ENCODE measurements at places on chromosomes 12 and 14.

- no peak for DNase-seq
Measured at GRCh38 chr14:75783184-75783583, 122.1 kb downstream of the TTLL5 start.

DNA sequence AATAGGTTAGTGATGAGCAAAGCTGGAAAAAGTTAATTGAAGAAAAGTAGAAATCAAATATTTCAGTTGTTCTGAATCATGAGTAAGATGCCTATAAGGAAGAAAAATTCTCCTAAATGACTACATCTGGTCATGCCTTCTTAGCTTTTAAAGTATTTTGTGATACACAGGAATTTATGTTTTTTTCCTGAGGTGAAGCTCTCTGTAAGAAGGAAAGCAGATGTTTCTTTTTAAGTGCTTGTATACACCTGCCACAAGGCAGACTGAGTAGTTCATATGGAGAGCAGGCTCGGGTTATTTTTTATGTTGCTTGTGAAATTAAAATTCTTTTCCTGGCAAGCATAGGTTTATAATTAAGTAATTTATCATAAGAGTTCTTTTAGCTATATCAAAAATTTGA, 275.2 kb downstream of the RAD51B start:
- DNase-seq: no peak

- no peak for DNase-seq
Measured at GRCh38 chr12:8780389-8780788, 42.0 kb upstream of the A2ML1 start.

GRCh38 chr14:69763761-69764510, 3.0 kb upstream of the SRSF5 start:
- DNase-seq: no peak

DNA sequence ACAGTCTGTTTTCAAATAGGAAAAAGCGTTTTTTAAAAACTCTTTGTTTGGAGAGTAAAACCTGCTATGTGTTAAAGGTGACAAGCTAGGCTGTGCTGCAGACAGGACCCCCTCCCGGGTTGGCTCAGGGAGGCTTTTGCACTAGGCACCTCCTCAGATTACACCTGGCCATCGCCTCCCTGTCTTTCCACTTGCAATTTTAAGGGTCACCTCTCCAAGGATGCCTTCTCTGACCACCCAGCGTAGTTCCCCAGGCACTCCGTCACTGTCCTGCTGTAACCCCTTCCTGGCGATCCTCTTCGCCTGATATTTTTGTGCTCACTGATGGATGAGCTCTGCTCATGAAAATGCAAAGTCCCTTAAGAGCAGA, 80.7 kb downstream of the NTF3 start:
- no peak for DNase-seq

- no peak for DNase-seq
Measured at GRCh38 chr14:91354979-91355685, 62.5 kb downstream of the CCDC88C start.

- DNase-seq: no peak
Measured at GRCh38 chr12:48198985-48199384, 4.1 kb downstream of the OR10AD1 start.

DNA sequence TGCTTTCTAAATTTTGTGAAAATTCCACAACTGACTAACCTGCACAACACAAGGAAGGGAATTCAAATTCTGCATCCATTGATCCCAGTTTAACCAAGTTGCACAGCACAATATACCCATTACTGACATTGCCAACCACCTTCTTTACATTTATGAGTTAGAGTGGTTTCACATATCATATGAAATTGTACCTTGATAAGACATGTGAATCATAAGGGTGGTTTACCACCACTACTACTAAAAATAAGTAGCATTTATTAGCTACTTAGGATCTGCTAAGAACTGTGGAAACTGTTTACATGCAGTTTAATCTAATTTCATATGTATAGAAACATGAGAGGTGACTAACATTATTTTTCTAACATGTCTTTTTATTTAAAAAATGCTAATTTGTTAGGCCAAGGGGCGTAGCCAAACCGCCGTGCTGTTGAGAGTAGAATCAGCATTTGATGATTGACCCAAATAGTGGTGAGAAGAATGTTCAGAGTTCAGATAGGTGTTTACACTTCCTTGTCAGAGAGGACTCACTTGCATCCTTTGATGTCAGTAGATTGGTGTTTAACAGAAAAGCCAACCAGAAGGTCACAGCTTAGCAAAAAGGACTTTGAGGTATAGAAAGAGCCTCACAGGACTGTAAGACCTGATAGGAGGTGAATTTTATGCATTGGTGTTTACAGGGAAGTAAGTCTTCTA, 56.2 kb downstream of the LRFN5 start:
- no peak for DNase-seq

- no peak for DNase-seq
Measured at GRCh38 chr14:99430491-99430890, 50.2 kb downstream of the SETD3 start.

DNA sequence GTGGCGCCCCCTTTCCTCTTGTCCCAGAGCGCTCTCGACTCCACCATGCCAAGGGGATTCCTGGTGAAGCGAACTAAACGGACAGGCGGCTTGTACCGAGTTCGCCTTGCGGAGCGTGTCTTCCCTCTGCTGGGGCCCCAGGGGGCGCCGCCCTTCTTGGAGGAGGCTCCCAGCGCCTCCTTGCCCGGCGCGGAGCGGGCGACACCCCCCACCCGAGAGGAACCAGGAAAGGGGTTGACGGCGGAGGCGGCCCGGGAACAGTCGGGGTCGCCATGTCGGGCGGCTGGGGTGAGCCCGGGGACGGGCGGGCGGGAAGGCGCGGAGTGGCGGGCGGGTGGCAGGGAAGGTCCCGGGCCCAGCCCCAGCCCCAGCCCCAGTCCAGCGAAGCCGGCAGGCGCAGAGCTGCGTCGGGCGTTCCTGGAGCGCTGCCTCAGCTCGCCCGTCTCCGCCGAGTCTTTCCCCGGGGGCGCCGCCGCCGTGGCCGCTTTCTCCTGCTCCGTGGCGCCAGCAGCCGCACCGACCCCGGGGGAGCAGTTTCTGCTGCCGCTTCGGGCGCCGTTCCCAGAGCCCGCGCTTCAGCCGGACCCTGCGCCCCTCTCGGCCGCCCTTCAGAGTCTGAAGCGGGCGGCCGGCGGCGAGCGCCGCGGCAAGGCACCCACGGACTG, 376 bp downstream of the INSM2 start:
- DNase-seq: no peak

- no peak for DNase-seq
Measured at GRCh38 chr12:129193263-129193871, 340.1 kb downstream of the GLT1D1 start.

DNA sequence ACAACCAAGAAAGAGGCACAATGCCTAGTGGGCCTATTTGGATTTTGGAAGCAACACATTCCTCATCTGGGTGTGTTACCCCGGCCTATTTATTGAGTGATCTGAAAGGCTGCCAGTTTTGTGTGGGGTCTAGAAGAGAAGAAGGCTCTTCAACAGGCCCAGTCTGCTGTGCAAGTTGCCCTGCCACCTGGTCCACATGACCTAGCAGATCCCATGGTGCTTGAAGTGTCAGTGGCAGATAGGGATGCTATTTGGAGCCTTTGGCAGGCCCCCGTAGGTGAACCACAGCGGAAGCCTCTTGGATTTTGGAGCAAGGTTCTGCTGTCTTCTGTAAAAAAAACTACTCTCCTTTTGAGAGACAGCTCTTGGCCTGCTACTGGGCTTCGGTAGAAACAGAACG, 820.1 kb downstream of the TMTC2 start:
- no peak for DNase-seq

GRCh38 chr12:56143217-56143616, 9.2 kb upstream of the MYL6B start:
- no peak for DNase-seq

DNA sequence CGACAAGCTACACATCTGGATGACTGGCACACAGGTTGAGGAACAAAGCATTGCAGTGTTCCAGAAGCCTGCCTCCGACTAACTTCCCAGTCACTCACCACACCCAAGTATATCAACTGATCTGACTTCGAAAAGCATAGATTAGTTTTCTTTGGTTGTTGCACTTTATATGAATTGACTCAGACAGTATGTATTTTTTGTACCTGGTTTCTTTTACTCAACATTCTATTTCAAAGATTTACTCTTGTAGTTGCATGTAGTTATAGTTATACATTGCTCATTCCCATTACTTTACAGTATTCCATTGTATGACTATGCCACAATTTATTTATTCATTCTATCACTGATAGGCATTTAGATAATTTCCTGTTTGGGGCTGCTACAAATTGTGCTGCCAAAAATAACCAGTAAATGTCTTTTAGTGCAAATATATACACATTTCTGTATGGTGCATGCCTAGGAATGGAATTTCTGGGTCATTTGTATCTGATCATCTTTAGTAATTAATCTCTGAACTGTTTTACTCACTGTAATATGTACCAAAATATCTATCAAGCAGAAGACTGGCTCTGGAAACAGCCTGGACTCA, 17.8 kb downstream of the PLCZ1 start:
- DNase-seq: no peak

GRCh38 chr14:96824283-96824682, 27.1 kb downstream of the VRK1 start:
- DNase-seq: no peak

- peak; percentile 83 for DNase-seq
Measured at GRCh38 chr12:125330645-125331341, 265.6 kb downstream of the AACS start.

GRCh38 chr14:39265033-39265432, 31.3 kb downstream of the MIA2 start:
- DNase-seq: no peak

DNA sequence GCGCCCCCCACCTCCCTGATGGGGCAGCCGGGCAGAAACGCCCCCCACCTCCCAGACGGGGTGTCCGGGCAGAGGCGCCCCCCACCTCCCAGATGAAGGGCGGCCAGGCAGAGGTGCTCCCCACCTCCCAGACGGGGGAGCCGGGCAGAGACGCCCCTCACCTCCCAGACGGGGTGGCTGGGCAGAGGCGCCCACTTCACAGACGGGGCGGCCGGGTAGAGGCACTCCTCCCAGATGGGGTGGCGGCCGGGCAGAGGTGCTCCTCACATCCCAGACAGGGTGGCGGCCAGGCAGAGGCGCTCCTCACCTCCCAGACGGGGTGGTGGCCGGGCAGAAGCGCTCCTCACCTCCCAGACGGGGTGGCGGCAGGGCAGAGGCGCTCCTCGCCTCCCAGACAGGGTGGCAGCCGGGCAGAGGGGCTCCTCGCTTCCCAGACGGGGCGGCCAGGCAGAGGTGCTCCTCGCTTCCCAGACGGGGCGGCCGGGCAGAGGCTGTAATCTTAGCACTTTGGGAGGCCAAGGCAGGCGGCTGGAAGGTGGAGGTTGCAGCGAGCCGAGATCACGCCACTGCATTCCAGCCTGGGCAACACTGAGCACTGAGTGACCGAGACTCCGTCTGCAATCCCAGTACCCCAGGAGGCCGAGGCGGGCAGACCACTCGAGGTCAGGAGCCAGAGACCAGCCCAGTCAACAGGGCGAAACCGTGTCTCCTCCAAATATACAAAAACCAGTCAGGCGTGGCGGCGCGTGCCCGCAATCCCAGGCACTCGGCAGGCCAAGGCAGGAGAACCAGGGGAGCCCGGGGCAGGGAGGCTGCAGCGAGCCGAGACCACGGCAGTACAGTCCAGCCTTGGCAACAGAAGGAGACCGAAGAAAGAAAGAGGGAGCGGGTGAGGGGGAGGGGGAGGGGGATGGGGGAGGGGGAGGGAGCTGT, 12.9 kb upstream of the PXN start:
- DNase-seq: no peak

GRCh38 chr14:34128665-34129064, 177.8 kb upstream of the EGLN3 start:
- DNase-seq: no peak

DNA sequence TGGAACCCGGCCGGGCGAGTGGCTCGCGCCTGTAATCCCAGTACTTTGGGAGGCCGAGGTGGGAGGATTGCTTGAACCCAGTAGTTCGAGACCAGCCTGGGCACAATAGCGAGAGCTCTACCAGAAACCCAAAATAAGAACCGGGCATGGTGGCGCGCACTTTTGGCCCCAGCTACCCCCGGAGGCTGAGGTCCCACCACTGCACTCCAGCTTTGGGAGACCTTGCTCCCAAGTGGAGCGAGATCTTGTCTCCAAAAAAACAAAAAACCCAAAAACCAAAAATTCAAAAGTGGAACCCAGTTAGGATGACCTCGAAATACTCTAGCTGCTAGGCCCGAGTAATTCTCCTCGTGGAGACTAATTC, 769 bp upstream of the VTI1B start:
- no peak for DNase-seq

GRCh38 chr14:65817011-65817410, 404.5 kb downstream of the FUT8 start:
- DNase-seq: no peak

DNA sequence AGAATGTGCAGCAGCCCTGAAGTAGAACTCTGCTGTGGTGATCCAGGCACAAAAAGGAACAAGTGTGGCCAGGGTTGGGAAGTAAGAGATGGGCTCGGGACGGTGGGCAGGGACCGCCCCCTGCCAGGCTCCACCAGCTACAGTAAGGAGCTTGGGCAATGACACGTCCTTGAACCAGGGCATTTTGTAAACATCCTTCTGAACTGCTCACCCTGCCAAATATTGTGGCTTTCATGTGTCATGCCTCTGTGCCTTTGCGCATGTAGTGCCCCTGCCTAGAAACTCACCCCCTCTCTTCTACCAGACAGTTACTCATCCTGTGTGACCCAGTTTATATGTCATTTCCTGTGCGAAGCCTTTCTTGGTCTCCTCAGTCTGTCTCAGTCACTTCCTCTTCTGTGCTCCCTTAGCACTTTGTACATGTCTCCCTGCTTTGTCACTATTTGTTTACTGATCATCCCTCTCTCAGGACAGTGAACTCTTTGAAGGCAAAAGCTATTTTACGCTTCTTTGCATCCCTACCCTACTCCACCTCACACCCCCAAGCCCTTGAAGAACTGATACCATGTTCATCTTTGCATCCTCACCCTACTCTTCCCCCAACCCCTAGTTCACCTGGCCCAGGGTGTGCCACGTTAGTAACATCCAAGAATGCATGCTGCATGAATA, 108.9 kb upstream of the PLEKHG7 start:
- no peak for DNase-seq

DNA sequence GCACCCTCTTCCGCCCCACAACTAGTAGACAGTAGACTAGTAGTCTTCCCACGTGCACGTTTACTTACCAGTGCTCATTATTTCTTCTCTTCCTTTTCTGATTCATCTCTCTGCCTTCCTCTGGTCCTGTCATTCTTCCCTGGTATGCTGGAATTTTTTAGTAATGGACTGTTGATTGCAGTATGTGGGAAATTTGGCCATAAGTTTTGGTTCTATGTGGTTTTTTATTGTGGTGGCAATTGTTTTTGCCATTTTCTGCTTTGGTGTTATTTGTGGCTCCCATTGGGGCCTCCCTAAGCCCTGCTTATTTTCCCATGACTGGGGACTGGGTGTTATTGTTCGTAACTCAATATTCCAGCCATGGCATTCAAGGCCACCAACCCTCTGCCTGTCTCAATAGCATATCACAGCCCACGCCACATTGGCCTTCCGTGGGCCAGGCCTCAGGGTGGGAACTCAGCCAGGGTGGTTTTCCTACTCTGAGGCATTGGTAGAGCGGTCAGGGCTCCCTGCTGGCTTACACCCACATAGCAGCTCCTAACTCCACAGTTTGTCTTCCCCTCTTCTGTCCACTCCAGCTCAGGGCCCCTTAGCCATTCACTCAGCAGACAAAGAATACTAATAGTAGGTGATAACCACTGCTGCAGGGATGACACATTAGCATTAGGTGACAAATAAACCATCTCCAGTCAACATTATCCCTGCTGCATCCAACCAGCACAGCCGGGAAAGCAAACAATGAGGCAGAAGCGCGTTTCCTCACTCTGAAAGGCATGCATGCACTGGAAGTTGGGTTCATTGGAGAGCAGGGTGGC, 321.5 kb downstream of the CACNA1C start:
- no peak for DNase-seq

All from D721Med (cell line).